ENCODE measurements at places on chromosomes 5 and 9.

GRCh38 chr9:79210541-79211243, 361.1 kb upstream of the TLE4 start:
- no peak for DNase-seq

DNA sequence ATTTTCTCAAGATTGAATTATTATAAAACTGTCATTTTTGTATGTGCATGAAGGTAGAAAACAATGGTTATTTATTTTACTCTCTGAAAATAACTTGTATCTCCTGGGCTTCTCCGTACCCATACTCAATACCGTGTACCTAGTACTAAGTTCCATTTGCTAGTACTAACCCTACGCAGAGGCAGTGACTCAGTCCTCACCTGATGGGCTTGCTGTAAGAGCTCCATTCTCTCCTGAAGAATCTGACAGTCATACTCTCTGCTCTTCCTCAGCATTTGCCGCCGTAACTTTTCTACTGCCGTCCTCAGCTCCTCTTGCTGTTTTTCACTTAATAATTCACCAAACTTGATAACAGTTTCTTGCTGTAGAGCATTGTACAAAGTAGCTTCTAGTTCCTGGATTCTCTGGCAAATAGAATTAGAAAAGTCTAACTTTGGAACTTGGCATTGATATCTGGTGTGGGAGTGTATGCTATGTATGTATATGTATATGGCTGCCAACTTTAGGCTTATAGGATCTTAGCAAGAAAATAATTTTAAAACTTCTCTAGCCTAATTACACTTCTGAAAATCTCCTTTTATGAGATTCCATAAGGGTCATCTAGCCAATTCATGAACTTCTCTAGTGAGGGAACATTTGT, 108.0 kb upstream of the DPYSL3 start:
- no peak for DNase-seq

GRCh38 chr5:158463938-158464337, 605.0 kb upstream of the CLINT1 start:
- no peak for DNase-seq

DNA sequence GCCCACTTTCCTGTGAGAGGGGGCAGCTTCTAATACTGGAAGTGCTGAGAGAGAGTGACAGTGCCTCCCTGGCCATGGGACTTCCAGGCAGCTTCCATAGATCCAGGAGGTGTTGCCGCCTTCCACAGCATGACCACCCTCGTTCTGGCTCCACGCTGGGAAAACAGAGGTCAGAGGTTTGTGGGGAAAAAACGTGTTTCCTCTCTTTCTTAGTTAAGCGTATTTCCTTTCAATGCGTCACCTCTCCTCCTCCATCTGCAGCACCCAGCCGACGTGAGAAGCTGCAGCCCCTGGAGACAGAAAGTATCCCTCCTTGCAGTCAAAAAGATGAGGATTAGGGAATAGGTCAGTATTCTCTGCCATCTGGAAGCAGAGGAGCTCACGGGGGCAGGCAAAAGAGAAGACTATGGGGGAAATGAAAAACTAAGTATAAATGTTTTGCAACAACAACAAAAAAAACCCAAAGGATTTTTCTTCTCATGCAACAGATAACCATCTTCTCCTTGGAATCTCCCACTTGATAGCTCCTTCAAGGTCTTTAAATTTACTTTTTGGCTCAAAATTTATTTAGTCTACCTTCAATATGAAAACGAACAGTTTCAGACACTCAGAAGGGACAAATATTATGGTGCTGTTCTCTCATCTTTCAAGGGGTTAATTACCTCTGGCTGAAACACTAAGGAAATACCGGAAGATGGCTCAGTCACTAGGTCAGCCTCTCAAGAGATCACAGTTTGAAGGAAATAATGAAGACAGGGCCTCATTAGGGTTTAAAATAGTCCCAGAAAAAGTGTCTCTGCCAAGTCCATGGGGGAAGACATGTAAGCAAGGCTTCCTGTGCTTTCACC, 38.0 kb downstream of the MTMR12 start:
- DNase-seq = no peak

DNA sequence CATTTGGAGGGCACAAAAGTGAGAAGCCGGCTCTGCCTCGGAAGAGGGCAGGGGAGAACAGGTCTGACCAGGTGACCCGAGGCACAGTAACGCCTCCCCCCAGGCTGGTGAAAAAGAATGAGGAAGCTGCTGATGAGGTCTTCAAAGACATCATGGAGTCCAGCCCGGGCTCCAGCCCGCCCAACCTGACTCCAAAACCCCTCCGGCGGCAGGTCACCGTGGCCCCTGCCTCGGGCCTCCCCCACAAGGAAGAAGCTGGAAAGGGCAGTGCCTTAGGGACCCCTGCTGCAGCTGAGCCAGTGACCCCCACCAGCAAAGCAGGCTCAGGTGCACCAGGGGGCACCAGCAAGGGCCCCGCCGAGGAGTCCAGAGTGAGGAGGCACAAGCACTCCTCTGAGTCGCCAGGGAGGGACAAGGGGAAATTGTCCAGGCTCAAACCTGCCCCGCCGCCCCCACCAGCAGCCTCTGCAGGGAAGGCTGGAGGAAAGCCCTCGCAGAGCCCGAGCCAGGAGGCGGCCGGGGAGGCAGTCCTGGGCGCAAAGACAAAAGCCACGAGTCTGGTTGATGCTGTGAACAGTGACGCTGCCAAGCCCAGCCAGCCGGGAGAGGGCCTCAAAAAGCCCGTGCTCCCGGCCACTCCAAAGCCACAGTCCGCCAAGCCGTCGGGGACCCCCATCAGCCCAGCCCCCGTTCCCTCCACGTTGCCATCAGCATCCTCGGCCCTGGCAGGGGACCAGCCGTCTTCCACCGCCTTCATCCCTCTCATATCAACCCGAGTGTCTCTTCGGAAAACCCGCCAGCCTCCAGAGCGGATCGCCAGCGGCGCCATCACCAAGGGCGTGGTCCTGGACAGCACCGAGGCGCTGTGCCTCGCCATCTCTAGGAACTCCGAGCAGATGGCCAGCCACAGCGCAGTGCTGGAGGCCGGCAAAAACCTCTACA, 11.8 kb downstream of the QRFP start:
- no peak for DNase-seq

- no peak for DNase-seq
These were observed 4.0 kb downstream of the LPCAT1 start for GRCh38 chr5:1519631-1520210.

DNA sequence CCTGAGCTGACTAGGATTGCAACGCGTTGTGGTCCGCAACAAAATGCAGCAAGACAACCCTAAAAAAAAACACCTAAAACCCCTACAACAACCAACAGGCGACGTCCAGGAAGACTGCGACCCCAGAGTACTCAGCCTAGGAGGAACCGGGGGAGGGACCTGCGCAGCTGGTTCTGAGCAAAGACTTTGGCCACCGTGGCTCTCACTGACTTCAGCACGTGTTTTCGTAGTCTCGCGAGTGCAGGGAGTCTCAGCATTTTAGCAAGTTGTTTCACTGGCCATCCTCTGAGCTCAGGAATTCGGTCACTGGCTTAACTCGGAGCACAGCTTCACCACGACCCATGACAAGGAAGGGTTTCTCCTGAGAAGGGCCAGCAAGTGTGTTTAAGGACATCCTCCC, 8.6 kb upstream of the ZDHHC11 start:
- DNase-seq = no peak

DNA sequence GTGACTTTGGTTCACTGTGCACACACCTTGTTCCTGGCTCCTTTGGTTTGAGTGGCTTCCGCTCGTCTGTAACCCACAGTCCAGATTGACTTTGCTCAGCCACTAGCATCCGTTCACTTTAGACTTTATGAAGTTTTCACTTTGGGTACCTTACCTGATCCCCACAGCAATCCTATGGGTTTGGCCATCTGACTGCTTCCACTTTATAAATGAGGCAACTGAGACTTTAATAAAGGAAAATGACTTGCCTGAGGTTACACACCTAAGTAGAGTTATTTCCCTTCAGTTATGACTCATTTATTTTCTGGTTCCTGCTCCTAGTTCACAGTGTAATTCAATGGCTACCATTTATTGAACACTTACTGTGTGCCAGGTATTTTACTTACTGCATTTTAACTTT, 94.2 kb upstream of the SAP30L start:
- DNase-seq = no peak

- no peak for DNase-seq
These were observed 4.1 kb downstream of the NFIL3 start for GRCh38 chr9:91419222-91420191.

- DNase-seq = no peak
These were observed 38.2 kb downstream of the HMHB1 start for GRCh38 chr5:143850050-143850683.
